Esophagus squamous epithelium (tissue), 5 donors: ENCODE measurements at places on chromosomes 5 and 9.

- no peak for DNase-seq
Observed at GRCh38 chr5:119274030-119274766, 81.6 kb upstream of the TNFAIP8 start.

- DNase-seq = no peak
Observed at GRCh38 chr5:161190778-161191177, 338.8 kb upstream of the ATP10B start.

GRCh38 chr9:131395157-131396098 lies 1.5 kb downstream of the PRRC2B start:
- no peak for DNase-seq

GRCh38 chr5:124193371-124193789 lies 553.1 kb downstream of the ZNF608 start:
- no peak for DNase-seq

GRCh38 chr5:120502531-120502930 lies 38.4 kb downstream of the PRR16 start:
- no peak for DNase-seq

GRCh38 chr5:65261499-65261898 lies 220.2 kb downstream of the ADAMTS6 start:
- no peak for DNase-seq

DNA sequence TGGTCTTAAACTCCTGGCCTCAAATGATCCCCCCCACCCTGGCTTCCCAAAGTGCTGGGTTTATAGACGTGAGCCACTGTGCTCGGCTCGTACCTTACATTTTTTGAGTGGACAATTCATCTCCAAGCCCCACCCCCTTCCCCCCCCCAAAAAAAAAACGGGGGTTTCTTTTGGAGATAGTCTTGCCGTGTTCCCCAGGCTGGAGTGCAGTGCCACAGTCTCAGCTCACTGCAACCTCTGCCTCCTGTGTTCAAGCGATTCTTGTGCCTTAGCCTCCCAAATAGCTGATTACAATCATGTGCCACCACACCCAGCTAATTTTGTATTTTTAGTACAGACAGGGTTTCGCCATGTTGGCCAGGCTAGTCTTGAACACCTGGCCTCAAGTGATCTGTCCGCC lies 31.3 kb downstream of the ANKHD1 start:
- no peak for DNase-seq

DNA sequence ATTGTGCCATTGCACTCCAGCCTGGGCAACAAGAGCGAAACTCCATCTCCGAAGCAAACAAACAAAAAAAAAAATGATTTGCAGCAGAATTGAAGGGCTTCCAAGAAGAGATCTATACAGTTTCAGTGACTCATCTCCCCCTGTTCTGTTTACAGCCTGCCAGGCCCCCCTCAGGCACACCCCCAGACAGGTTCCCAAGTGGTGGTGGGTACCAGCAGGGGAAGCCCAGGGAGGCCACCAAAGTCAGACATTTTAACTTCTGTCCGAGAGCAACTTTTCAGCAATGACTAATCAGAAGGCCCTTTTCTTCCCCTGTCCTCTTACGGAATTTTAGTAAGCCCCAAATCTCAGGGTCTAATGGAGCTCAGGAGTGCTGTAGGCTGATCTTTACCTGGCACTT lies 98.7 kb downstream of the PAX5 start:
- no peak for DNase-seq

DNA sequence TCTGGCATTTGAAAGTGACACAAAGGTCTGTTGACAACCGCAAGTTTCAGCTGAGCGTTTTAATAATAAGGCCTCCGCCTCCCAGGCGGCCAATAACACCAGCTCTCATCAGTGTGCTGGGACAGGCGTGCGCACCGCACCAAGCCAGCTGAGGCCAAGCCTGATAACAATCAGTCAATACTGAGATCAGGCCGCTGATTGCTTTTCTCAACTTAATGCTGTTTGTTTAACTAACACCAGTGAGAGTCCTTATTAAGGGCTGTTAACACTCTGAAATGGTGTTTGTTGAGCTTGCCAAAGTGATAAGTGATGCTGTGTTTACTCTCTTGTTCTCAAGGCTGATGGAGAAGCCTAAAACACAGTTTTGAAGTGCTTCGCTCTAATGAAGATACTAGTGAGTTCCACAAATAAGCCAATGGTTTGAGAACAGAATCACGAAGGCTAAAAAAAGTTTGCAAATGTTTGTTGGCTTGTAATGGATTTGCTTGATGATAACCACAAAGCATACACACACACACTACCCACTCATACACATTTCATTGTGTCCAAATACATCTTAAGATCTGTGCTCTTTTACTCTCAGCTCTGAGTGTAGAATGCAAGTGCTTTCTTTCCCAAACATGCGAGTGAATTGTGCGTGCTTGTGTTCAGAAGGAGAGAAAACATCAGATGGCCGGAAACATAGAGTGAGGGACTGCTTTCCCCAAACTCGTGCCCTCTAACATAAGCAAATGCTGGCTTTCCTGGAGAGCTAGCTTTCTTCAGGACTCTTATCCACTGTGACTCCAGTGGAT lies 330.4 kb upstream of the KLF4 start:
- no peak for DNase-seq

DNA sequence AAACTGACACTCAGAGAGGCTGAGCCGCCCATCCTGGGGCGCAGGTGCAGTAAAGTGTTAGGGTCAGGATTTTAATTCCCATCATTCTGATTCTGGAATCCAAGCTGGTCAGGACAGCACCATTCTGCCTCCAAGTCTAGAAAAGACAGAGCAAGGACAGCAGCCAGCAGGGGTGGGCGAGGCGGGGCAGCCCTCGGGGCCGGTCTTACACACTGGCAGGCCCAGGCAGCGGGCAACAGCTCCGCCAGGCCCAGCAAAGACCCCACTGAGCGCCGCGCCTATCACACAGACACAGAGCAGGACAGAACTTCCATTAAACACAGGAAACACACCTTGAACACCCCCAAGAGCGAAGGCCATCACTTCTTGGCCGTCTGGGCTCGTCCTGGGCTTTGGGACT lies 66.5 kb upstream of the RXRA start:
- DNase-seq = no peak

DNA sequence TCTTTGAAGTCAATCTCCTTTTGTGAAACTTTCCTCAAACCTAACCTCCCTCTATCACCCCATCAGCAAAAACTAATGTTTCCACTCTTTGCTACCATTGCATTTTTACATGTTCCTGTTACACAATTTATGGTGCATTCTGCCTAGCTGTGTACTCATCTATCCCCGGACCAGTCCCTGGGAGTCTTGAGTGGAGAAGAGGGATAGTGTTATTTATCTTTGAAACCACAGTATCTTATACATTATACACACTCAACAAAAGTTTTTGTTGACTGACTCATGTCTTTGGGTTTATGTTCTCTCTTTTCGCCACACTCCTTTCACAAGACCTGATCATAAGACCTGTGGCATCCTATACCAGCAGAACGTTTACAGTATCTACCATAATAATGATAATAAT lies 26.4 kb downstream of the TNFAIP8 start:
- no peak for DNase-seq

DNA sequence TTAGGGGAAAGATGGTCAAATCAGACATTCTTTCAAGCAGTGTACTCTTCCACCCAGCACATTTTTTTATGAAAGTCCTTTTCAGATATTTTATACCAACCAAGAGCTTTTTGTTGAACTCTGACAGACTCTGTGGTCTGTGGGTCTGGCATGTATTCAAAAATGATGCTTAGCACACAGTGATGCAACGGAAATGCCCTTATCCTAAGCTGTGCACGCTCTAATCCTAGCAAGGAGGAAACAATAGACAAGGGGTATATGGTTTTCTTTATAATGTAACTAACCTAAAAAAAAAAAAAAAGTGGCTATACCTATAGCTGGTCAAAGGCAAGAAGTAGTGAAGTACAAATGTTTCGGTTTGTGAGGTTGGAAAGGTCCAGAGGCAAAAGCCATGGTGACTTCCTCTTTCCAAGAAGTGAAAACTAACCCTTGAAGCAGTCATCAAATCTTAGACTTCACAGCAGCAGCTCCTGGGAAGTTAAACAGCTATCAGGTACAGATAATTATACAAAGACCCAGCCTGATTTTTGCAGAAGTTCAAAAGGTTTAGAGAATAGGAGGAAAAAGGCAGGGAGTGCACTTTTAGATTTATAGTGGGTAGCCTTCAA lies 82.5 kb downstream of the SEMA6A start:
- no peak for DNase-seq

DNA sequence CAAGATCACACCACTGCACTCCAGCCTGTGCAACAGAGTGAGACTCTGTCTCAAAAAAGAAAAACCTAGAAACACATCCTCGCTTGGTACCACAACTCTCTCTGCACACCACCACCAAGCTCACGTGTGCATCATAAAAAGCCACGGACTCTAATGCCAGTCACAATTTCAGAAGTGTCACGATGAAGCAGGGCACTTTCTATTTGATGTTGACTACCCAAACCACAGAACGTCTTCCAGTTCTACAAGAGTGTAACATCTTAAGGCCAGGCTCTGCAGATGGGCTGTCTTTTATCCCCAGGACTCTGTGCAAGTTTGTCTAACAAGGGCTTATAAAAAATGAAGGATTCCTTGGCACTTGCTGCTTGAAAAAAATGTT lies 22.9 kb downstream of the GFPT2 start:
- DNase-seq = no peak

GRCh38 chr5:75656311-75657003 lies 45.2 kb downstream of the ANKDD1B start:
- DNase-seq = no peak

GRCh38 chr5:109838157-109838556 lies 148.4 kb downstream of the MAN2A1 start:
- no peak for DNase-seq

DNA sequence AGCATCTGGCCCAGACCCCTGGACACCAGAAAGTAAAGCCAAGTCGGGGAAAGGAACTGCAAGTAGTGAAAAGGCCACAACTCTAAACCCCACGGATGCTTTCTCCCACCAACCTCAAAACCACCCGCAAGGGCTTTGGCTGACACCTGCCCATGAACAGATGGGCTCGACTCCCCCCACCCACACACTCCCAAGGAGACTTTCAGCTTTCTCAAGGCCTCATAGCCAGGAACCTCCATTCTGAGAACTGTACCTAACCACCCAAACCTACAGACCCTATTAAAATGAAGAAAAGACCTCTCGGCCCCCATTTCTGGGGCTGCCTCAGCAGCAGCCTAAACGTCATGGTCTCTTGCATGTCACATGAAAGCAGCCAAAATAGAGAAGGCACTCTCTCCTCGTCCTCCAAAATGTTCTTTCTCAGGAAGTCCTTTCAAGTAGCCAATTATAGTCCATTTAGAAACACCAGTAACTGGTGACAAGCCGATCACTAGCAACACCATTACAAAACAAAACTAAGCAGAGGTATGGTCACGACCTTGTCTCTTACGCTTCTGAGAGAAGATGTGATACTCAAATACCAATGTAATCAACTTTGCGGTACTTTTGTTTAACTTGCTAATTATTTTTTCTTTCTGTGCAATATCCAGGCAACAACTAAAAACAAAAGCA lies 2.9 kb downstream of the B4GALT1 start:
- no peak for DNase-seq
